ENCODE measurements at places on chromosomes 2 and 18.

DNA sequence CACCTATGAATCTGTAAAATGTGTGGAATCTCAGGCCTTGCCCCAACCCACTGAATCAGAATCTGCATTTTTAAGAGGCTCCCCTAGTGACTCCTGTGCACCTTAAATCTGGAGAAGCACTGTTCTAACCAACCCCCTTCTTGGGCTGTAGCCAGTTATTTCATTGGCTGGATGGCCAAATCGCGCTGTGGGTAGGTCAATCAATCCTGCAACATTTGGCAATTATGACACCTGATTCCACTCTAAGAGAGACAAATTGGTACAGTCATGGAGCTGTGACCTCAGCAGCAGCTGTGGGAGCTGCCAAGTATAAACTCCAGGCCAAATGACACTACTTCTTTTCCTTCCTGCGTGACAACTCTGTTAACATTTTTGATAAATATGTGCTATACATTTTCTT lies 208.7 kb downstream of the CLIP4 start:
- no peak for DNase-seq

- DNase-seq: no peak
These were observed 321.8 kb downstream of the ZEB2 start for GRCh38 chr2:144198116-144198515.

GRCh38 chr2:27264753-27265535 lies 2.1 kb upstream of the SLC30A3 start:
- DNase-seq: peak; percentile 58

DNA sequence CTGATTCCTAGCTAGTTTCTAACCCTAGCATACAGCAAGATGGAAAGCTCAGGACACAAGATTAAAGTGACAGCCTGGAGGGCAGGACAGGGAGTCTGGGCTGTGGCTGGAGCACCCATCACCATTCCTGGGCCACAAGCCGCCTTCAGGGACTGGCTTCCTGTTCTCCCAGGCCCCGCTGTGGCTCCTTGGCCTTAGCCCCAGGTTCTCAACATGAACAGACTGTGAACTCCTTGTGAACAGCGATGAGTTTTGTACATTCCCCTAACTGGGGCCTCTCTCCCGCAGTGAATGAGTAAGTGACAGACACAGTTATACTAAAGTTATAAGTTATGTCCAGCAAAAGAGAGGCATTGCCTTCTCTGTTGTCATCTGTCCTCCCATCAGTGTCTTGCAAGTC lies 35.9 kb upstream of the SLC14A1 start:
- no peak for DNase-seq

DNA sequence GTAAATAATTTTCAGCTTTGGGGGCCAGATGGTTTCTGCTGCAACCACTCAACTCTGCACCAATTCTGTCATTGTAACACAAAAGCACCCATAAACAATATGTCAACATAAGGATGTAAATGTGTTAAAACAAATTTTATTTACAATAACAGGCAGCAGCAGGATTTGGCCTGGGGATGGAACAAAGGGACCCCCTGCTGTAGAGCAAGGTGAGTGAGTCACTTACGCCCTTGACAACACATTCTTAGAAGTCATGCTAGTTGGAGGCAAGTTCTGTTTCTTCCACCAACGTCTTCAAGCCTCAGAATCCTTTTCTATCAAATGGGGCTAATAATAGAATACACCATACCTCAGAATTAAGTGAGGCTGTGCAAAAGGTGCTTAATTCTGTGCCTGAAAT lies 610.2 kb upstream of the SYT4 start:
- no peak for DNase-seq

DNA sequence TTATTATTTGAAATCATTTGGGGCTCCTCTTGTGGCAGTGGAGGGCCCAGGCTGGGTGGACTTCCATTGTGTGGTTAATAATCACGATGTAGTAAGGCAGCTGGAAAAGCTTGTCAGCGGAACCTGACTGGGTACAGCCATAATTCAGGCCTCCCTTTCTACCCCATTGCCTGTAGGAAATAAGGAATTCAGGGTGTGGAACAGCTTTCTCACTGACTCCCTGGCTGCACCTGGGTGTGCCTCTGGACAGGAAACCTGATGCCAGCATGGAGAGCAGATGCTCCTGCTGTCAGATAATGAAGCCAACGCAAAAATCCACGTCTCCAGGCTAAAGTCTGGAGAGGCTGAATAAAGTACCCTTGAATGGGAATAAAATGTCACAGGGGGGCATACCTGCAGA lies 44.2 kb downstream of the LYPD6B start:
- DNase-seq: no peak

- DNase-seq: no peak
These were observed 96.7 kb downstream of the ZNF516 start for GRCh38 chr18:76398295-76398694.

GRCh38 chr2:151350579-151351195 lies 6.7 kb upstream of the TNFAIP6 start:
- no peak for DNase-seq

DNA sequence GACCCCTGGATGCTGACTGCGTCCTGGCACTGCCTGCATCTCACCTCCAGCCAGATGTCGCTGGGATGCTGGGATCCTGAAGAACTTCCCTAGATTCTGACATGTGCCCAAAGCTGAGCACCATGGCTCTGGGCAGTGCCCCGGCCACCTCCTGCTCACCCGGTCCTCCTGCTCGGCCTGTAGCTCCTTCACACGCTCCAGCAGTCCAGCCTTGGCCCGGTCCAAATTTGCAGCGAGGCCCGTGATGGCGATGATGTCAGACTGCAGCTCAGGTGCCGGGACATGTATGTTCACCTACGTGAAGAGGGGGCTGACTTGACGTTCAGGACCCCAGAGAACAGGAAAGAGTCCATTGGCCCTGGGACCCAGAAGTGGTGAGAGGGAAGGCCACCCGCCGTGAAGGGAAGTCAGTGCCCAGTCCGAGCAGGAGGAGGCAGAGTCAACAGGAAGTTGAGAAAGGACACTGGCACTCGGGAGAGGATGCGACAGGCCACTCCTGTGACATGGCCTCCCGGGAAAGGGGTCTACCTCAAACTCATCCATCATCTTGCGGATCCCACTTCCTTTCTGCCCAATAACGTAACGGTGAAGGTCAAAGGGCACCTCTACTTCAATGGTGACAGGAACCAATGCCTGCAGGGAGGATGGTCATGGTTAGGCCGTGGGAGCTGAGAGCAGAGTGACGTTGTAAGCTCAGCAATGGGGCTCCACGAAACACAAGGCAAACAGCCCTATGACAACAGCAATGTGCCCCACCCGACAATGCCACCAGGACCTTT lies 46.7 kb downstream of the ANO7 start:
- no peak for DNase-seq

- no peak for DNase-seq
These were observed 6.3 kb upstream of the CYP26B1 start for GRCh38 chr2:72153924-72154323.

GRCh38 chr2:133452146-133452545 lies 116.1 kb downstream of the NCKAP5 start:
- DNase-seq: no peak

DNA sequence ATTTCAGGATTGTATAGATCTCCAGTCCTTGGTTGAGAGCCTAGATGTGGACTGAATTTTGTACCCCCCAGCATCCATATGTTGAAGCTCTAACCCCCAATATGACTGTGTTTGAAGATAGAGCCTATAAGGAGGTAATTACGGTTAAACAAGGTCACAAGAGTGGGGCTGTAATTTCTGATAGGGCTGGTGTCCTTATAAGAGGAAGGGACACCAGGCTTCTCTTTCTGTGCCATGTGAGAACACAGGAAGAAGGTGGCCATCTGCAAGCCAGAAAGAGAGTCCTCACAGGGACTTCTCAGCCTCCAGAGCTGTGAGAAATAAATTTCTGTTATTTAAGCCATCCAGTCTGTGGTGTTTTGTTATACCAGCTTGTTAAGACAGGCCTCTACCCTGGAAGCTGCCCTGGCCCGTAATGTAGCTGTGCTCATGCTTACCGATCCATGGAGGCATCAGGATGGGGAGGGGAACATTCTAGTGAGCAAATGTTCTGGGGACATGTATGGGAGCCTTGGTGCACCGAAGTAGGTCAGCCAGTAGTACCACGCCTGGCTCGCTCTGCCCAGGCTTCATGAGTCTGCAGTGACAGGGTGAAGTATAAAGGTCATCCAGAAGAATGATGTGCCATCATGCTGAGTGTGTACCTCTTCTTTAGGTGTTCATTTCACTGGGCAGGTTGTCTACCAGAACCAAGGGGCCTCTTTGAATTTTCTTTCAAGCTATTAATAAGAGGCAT lies 16.1 kb downstream of the RASGRP3 start:
- no peak for DNase-seq

DNA sequence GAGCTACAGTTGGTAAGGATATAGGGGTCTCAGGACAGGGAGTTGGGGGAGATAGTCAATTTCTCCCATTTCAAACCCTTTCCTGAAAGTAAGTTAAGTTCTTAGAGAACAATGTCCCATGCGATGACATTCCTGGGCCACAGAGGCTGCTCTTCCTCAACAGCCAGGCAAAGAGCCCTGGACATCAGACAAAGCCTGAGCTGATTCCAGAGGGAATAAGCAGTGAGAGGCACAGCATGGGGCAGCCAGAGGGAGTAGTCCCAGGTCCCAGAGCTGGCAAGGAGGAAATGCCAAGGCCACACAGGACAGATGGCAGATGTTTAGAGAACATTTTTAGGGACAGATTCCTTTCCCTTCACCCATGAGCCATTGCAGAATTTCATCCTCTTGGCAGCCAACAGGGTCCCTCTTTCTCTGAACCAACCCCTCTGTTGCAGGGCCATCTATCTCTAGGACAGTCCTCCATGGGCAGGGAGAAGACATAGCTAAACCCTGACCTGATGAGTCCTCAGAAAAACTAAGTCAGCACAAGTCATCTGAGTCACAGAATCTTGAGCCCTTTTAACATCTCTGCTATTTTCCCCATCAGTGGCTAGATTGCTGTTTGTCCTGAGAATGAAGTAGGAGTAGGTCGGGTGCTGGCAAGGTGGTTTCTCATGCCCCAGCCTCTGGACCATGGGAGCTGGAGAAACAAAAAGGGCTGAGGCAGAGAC lies 81.6 kb upstream of the STPG4 start:
- no peak for DNase-seq

GRCh38 chr18:44197832-44198611 lies 482.7 kb upstream of the SETBP1 start:
- DNase-seq: no peak

GRCh38 chr2:22020091-22020742 lies 896.4 kb downstream of the TDRD15 start:
- no peak for DNase-seq

GRCh38 chr2:191885650-191886049 lies 38.8 kb upstream of the CAVIN2 start:
- no peak for DNase-seq

GRCh38 chr2:148102641-148103040 lies 81.8 kb downstream of the MBD5 start:
- no peak for DNase-seq

DNA sequence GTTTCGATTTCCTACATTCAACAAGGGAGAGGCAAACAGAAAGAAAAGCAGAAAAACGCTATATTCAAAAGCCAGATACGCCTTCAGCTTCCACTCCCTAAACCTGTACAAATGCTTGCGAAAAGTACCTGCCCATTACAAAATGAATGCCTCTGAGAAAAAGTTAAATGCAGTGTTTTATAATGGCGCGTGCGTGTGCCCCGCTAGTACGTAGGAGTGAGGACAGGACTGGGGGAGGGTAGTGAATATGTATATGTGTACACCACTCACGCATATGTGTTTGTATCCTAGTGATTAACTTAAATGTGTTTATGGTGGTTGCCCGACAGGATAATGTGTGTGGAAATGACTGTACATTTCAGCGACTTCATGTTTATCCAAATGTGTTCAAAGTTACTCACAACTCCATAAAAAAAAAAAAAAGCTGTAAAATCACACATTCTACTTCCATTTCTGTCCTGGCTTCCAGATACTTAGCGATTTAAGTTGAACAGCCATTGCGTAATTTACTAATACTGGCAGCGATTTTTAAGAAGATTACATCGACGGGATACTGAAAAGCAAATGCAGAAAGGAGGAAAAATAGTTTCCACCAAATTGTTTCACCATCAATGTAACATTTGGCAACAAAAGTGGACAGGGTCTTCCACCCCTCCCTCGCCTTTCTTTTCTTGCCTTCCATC lies 1.3 kb downstream of the NEUROD1 start:
- DNase-seq: no peak

- DNase-seq: no peak
These were observed 648.5 kb downstream of the IRS1 start for GRCh38 chr2:226151157-226151556.

DNA sequence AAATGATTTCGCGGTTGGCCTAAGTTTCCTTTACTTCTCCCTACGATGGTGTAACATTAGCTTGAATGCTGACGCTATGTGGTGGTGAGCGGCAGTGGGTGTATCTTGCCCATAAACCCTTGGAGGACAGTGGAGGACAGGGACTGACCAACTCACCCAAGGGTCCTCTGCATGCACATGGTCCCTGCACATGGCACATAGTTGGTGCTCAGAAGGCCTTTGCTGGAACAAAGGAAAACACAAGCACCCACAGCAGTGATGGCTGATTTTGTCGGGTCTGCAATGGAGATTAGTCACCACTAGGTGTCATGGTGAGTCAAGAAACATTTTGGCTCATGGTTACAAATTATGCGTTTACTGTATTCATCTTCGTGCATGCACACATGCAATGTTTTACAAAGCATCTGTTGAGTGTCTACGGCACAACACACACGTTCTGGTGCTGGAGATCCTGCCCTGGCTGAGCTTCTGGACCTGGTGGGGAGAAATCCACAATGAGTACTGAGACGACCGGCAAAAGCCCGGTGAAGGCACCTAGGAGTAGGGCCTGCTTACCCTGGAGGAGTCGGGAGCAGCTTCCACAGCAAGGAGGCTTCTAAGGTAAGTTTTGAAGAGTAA lies 44.0 kb downstream of the PDCL3 start:
- DNase-seq: peak; percentile 39

- DNase-seq: no peak
These were observed 363.8 kb downstream of the NCKAP5 start for GRCh38 chr2:133204421-133204820.

GRCh38 chr2:10982931-10983701 lies 71.4 kb downstream of the KCNF1 start:
- no peak for DNase-seq

DNA sequence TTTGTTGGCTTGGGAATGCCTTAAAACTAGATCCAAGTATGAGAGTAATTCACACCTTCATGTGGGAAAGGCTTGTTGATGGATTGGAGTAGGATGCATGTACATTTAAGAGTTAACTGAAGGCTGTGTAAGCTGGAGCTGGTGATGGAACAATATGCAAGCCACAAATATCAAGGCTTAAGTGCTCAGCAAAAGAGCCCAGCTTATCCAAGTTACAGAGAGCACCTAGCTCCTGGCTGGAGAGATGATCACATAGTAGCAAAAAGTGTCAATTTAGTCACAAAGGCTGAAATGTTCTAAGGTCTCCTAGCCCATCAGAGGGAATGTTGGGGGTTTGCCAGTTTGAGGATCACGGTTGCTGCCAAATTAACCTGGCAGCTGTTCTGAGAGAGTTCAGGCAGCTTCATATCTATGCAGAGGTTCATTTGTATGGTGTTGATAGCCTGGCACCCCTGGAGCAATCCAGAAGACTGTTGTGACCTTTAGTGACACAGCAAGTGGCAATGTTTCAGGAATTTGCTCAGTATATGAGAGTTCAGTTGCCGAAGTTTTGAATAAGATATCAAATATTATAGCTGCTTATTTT lies 228.2 kb downstream of the DOK6 start:
- DNase-seq: no peak

All from activated CD4-positive, alpha-beta T cell treated with anti-CD3 and anti-CD28 coated beads, Interleukin-2, Interleukin-4, amounts not matched to agents 100 ng/mL and 50 ng/mL, durations not matched to agents 16 hours and 8 hours (primary cell).